Thymus (tissue), 14 donors: ENCODE measurements at places on chromosomes 2 and 18.

- no peak for DNase-seq
These were observed 198.8 kb downstream of the CYRIA start for GRCh38 chr2:16466821-16467151.

GRCh38 chr2:146079216-146079615 lies 1559.3 kb upstream of the ZEB2 start:
- no peak for DNase-seq

- DNase-seq, result no peak
These were observed 44.1 kb downstream of the TTC21B start for GRCh38 chr2:165909466-165909865.

GRCh38 chr18:38923126-38923525 lies 1357.5 kb upstream of the CELF4 start:
- no peak for DNase-seq

DNA sequence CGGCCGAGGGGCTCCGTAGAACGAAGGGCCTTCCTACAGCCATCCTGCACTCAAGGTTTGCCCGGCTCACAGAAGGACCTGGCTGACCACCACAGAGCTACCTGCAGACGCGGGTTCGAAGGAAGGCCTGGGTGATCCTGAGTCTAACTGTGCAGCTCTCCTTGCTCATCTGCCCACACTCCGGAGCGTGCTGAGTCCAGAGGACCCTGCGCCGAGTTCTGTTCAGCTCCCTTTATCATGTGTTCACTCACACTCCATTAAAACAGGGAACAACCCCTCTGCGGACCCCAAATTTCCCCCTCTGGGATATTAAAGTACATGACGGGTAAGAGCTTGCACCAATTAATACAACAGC lies 138.3 kb downstream of the PXDN start:
- no peak for DNase-seq

GRCh38 chr2:177106212-177106611 lies 106.4 kb upstream of the HNRNPA3 start:
- DNase-seq, result no peak

GRCh38 chr2:204473224-204473623 lies 72.1 kb upstream of the PARD3B start:
- DNase-seq, result no peak

DNA sequence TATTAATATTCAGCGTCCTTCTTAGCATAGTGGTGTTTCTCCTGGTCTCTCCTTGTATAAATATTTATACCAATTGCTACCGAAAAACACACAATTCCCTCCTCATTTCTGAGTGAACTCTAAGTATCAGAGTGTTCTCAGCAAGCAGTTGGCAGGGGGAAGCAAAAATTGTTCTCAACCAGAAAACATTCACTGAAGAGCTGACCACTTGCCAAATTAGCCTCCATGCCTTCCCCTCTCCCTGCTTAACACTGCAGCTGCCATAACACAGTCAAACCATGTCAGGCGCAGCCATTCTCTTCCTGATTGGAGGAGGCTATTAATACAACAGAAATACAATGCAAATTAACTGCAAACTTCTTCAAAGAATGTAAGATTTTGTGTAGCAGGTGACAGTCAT lies 105.0 kb downstream of the COL6A3 start:
- no peak for DNase-seq

DNA sequence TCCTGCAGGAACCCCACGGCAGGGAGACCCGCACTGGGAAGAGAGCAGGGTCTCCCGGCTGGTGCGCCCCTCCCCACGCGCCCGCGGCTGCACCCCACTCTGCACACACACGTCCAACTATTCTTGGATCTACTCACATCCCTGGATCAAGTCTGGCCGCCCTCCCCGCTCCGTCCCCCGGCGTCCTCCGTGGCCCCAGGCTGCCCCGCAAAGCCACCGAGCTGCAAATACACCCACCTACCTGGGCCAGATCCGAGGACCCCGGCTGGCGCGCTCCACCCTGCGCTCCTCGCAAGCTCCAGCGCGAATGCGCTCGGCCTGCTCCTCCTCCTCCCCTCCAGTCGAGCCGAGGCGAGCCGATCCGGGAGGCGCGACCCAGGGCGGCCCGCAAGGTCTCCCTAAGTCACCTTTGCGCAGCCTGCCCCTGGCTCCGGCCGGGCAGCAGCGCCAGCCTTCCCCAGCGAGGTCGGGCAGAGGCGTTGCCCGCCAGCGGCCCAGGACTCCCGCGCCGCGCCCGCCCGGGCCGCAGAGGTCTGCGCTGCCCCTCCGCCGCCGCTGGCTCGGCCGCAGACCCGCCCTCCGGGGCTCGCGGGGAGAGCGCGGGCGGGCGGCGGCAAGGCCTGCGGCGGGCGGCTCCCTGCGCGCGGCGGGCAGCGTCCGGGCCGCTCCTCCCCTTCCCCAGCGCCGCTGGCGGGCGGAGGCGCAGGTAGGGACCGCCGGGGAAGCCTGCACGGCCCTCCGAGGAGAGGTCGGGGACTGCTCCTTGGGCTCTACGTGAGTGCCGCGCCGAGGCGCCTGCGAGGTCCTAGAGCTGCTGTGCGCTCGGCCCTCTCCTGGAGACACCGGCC lies 126.0 kb downstream of the OSBPL1A start:
- DNase-seq, result peak; percentile 55

GRCh38 chr18:40249390-40250080 lies 1705.5 kb upstream of the PIK3C3 start:
- DNase-seq, result no peak

GRCh38 chr2:196195302-196195701 lies 23.9 kb upstream of the STK17B start:
- DNase-seq, result no peak

DNA sequence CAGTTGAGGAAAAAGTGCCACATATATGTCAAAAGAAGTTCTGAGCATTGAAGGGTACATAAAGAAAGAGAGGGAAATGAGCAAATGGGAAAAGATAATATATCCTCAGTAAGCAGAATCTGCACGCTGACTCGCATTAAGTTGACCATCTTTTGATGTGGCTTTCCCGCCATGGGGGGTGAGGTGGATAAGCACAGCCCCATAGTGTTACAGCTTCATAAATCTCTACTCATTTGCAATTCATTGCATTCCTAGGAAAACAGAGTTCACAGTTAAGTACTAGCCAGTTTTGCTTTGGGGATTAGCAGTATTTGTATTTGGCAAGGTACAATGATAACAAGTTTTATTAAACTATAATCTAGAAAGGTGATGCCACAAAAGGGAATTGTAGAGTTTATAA lies 814.2 kb downstream of the LRP1B start:
- no peak for DNase-seq
